WTC11 (cell line): ENCODE measurements at places on chromosomes 4 and X. TPM values are rescaled to one million over a fixed set of nuclear protein-coding genes. Genes with fewer than 3 reads are reported as not detected.

MAGEA8 gene
- total RNA-seq = not detected in 3 replicates

ERVMER34-1 gene
- total RNA-seq = 14.6 to 27.8 TPM (median 24.0 TPM) in 3 replicates

SSX3 gene
- total RNA-seq = 0.25 TPM in 1 of 3 replicates, not detected in the others

DNA sequence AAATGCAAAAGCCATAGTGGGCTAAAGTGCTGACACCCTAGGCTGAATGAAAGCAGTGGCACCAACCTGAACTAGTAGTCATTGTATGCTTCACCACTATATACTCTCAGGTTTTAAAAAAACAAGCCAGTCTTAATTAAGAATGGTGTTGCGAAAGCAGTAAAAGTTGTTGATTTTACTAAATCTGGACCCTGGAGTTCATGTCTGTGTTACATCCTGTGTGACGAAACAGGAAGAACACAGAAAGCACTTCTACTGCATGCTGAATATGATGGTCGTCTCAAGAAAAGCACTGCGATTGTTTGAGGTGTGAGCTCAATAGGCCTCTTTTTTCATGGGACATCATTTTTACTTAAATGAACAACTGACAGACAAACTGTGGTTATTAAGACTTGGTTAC is 24.2 kb upstream of the GDPD2 start:
- no peak overlapping the region for H3K4me3 ChIP-seq
- H3K36me3 ChIP-seq = peaks cover 36% of the 10 kb centered on the region
- no peaks in the 10 kb centered on the region for H3K4me1 ChIP-seq
- no peak overlapping the region for H3K27ac ChIP-seq
- DNase-seq = no peak

DNA sequence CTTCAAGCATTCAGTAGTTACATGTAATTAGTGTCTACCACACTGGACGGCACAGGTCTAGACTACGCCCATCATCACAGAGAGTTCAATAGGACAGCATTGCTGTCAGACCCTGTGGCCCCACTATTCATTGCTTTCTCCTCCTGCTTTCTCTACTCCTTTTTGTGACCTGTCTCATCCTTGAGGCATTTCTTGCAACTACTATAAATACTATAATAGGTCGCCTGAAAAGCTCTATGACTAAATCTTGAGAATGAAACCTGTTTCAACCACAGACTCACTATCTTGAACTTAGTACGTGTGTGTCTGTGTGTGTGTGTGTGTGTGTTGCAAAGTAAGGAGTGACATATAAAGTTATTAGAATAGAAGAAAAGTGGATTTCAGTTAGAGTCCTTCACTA is 252.9 kb upstream of the KLF3 start:
- H3K4me1 ChIP-seq = peaks cover 27% of the 10 kb centered on the region
- no peaks in the 10 kb centered on the region for H3K36me3 ChIP-seq
- no peak overlapping the region for H3K4me3 ChIP-seq
- DNase-seq = no peak
- H3K27me3 ChIP-seq = no peaks in the 10 kb centered on the region

- H3K27ac ChIP-seq = no peak overlapping the region
- H3K27me3 ChIP-seq = no peaks in the 10 kb centered on the region
- H3K4me1 ChIP-seq = 0 out of 2 replicates have a peak, but pooled peaks cover 7% of the 10 kb centered on the region
Observed at GRCh38 chr4:147535124-147535523, 54.2 kb downstream of the EDNRA start.

PHEX gene
- total RNA-seq = 0.02 to 0.04 TPM (median 0.02 TPM) in 3 replicates

DNA sequence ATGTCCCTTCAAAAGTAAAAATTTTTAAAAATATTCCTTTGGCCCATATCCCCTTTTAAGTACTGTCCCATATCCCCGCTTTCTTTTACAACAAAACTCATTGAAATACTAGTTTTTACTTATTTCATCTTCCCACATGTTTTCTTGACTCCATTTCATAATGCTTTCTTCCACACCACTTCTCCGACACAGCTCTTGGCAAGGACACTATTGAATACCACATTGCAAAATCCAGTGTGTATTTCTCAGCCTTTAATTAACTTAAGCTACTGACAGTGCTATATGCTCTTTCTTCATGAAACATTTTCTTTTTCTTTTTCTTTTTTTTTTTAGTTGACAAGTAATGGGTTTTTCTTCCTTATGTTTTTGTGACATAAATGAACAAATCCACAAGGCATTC is 28.8 kb downstream of the PRDM8 start:
- H3K27ac ChIP-seq = no peak overlapping the region
- no peak for DNase-seq
- no peaks in the 10 kb centered on the region for H3K36me3 ChIP-seq
- no peak overlapping the region for H3K4me3 ChIP-seq
- H3K4me1 ChIP-seq = no peaks in the 10 kb centered on the region
- H3K27me3 ChIP-seq = peaks cover 15% of the 10 kb centered on the region

ADGRL3 gene
- 8.7 to 9.8 TPM (median 9.7 TPM) in 3 replicates for total RNA-seq

TRO gene
- total RNA-seq = 39.6 to 51.0 TPM (median 41.6 TPM) in 3 replicates

GRCh38 chr4:37607018-37607417 is 79.2 kb downstream of the RELL1 start:
- H3K27ac ChIP-seq = no peak overlapping the region
- peaks cover 27% of the 10 kb centered on the region for H3K4me1 ChIP-seq
- H3K4me3 ChIP-seq = no peak overlapping the region
- no peak for DNase-seq
- H3K27me3 ChIP-seq = peaks cover 3% of the 10 kb centered on the region; the same call in 1 of the 2 replicates

FSTL5 gene
- 0.44 to 0.55 TPM (median 0.53 TPM) in 3 replicates for total RNA-seq

GRCh38 chr4:182748949-182749348 is 168.2 kb downstream of the DCTD start:
- no peak overlapping the region for H3K4me3 ChIP-seq
- H3K27me3 ChIP-seq = no peaks in the 10 kb centered on the region
- peaks cover 15% of the 10 kb centered on the region for H3K4me1 ChIP-seq
- no peak overlapping the region for H3K27ac ChIP-seq

- DNase-seq = no peak
- no peaks in the 10 kb centered on the region for H3K4me1 ChIP-seq
- H3K27ac ChIP-seq = no peak overlapping the region
- H3K36me3 ChIP-seq = no peaks in the 10 kb centered on the region
Observed at GRCh38 chr4:25638221-25638601, 17.4 kb upstream of the SLC34A2 start.

DNA sequence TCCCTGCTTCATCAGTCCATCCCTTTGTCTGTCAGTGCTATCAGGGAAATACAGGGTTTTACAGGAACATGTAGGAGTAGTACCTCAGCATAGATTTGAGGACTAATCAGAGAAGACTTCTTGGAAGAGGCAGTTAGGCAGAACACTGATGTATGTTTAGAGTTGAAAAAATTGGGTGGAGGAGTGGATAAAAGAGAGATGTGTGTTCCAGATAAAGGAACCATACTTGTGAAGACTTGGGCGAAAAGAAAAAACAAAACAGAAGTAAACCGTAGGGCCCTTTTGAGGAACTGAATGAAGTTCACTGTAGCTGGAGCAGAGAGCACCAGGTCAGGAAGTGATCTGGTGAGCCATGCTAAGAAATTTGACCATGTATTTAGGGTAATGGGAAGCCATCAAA is 32.3 kb downstream of the AFF1 start:
- no peak overlapping the region for H3K27ac ChIP-seq
- peaks cover 32% of the 10 kb centered on the region for H3K4me1 ChIP-seq
- H3K36me3 ChIP-seq = no peaks in the 10 kb centered on the region
- no peak overlapping the region for H3K4me3 ChIP-seq
- no peak for DNase-seq

DNA sequence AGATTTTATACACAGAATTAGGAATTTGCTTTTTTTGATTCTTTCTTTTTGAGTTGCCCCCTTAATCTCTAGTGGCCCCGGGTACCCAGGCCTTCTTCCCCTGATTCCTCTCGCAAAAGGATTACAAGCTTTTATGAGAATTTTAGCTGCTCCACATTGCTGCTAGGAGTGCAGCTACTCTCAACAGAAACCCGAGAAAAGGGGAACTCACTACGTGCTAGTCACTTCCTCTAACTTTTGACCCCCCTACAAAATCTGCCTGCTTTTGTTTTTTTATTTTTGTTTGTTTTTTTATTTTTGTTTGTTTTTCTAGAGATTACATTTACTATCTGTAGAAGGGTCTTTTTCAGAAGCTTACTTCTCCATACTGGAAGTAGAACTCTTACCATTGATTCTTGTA is 64.1 kb downstream of the ZNF81 start:
- H3K4me1 ChIP-seq = 0 out of 2 replicates have a peak, but pooled peaks cover 4% of the 10 kb centered on the region
- peaks cover 5% of the 10 kb centered on the region for H3K36me3 ChIP-seq
- no peak for DNase-seq
- H3K27me3 ChIP-seq = peaks cover 33% of the 10 kb centered on the region
- H3K4me3 ChIP-seq = no peak overlapping the region
- H3K27ac ChIP-seq = no peak overlapping the region

- no peaks in the 10 kb centered on the region for H3K27me3 ChIP-seq
- H3K4me3 ChIP-seq = no peak overlapping the region
- H3K36me3 ChIP-seq = no peaks in the 10 kb centered on the region
- H3K27ac ChIP-seq = no peak overlapping the region
Observed at GRCh38 chr4:3328814-3329663, 36.2 kb downstream of the RGS12 start.

AMOT gene
- total RNA-seq = 7.2 to 8.1 TPM (median 8.0 TPM) in 3 replicates

DNA sequence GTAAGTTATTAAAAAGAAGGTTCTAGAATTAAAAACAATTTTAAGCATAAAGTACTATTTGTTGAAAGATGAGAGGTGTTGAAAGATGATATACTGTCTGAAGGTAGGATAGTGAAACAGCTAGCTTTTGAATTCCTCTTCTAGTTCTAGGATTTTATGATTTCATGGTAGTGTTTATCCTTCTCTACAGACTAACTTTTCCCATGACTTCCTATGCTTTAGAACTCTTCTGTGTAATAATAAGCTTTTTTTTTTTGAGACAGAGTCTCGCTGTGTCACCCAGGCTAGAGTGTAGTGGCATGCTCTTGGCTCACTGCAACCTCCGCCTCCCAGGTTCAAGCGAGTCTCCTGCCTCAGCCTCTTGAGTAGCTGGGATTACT is 96.0 kb upstream of the NUDT6 start:
- no peak overlapping the region for H3K4me3 ChIP-seq
- DNase-seq = no peak
- H3K36me3 ChIP-seq = peaks cover 30% of the 10 kb centered on the region
- no peaks in the 10 kb centered on the region for H3K27me3 ChIP-seq

UNC5C gene
- total RNA-seq = 0.25 to 1.0 TPM (median 0.30 TPM) in 3 replicates

SLC10A4 gene
- total RNA-seq = 2.1 to 3.0 TPM (median 2.6 TPM) in 3 replicates

DNA sequence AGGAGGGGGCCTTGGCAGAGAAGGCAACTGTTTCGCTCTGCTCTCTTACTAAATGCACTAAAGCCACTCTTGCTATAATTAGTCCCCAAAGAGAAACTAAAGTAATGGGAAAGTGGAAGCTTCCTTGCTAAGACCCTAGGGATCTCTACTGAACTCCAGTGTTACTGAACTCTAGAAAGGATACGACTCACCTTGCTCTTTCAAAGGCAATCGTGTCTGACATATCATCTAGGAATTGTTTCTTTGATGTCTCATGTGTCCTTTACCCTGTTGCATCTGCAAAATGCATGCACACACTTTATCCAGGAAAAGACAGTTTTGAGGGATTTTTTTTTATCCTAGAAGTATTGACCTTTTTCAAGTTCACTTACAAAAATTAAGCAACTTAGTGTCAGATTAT is 148.1 kb upstream of the FAM9B start:
- no peak overlapping the region for H3K4me3 ChIP-seq
- no peak for DNase-seq
- no peak overlapping the region for H3K27ac ChIP-seq
- no peaks in the 10 kb centered on the region for H3K27me3 ChIP-seq

- peaks cover 10% of the 10 kb centered on the region for H3K4me1 ChIP-seq
- no peak overlapping the region for H3K4me3 ChIP-seq
- DNase-seq = no peak
- H3K27me3 ChIP-seq = peaks cover 7% of the 10 kb centered on the region; the same call in 1 of the 2 replicates
- H3K36me3 ChIP-seq = peaks cover 27% of the 10 kb centered on the region
Observed at GRCh38 chrX:135328421-135329005, 19.2 kb downstream of the ETDC start.

TRPC3 gene
- total RNA-seq = 0.21 to 0.30 TPM (median 0.26 TPM) in 3 replicates

- H3K27ac ChIP-seq = no peak within 1 kb of the TSS
- no peak within 1 kb of the TSS for H3K4me3 ChIP-seq
- peaks cover 41% of the 10 kb centered on the region for H3K4me1 ChIP-seq
- DNase-seq = no peak
- peaks cover 3% of the 10 kb centered on the region for H3K27me3 ChIP-seq
Observed at GRCh38 chrX:100643956-100644860, at the start of gene SRPX2. Gene SRPX2 (plus strand): TSS chrX:100644199. CDS start chrX:100646323, 2,124 bp downstream.

ETNPPL gene
- total RNA-seq = 0.66 to 2.0 TPM (median 1.5 TPM) in 3 replicates

GRCh38 chr4:30962939-30963338 is 242.8 kb downstream of the PCDH7 start:
- H3K27me3 ChIP-seq = no peaks in the 10 kb centered on the region
- DNase-seq = no peak
- no peak overlapping the region for H3K27ac ChIP-seq
- H3K4me1 ChIP-seq = no peaks in the 10 kb centered on the region
- no peaks in the 10 kb centered on the region for H3K36me3 ChIP-seq

- H3K36me3 ChIP-seq = no peaks in the 10 kb centered on the region
- H3K4me3 ChIP-seq = no peak overlapping the region
- DNase-seq = peak; percentile 24
- H3K4me1 ChIP-seq = peaks cover 7% of the 10 kb centered on the region
Observed at GRCh38 chr4:56861360-56861759, 39.9 kb upstream of the SPINK2 start.

DNA sequence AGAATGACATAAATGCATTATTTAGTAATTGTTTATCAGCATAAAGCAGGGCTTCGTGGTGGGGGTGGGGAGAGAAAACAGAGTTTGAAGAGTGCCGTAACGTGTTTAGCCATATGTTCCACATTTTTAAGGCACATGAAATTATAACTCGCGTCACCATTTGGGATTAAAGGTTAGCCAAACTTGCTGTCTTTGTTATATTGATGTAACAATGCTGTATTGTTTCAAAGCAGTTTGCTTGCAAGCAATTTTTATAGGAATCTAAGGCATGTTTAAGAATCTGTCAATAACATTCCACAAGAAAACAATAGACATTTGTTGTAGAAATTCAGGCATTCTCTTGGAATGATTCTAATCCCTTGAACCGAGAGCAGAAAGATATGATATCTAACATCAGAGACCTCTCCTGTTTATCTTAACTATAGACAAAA is 78.3 kb downstream of the CLDN22 start:
- no peak overlapping the region for H3K4me3 ChIP-seq
- peaks cover 53% of the 10 kb centered on the region for H3K4me1 ChIP-seq
- no peak for DNase-seq
- no peaks in the 10 kb centered on the region for H3K27me3 ChIP-seq

GRCh38 chrX:67726018-67726417 is 182.2 kb downstream of the AR start:
- H3K36me3 ChIP-seq = peaks cover 11% of the 10 kb centered on the region
- no peak overlapping the region for H3K4me3 ChIP-seq
- no peaks in the 10 kb centered on the region for H3K4me1 ChIP-seq
- no peak for DNase-seq
- H3K27me3 ChIP-seq = no peaks in the 10 kb centered on the region

GRPR gene
- total RNA-seq = 8.9 to 18.4 TPM (median 18.0 TPM) in 3 replicates

GRCh38 chrX:68299898-68300297 is 133.4 kb downstream of the OPHN1 start:
- no peak overlapping the region for H3K4me3 ChIP-seq
- no peaks in the 10 kb centered on the region for H3K27me3 ChIP-seq
- no peak for DNase-seq
- H3K36me3 ChIP-seq = no peaks in the 10 kb centered on the region
- H3K4me1 ChIP-seq = 0 out of 2 replicates have a peak, but pooled peaks cover 5% of the 10 kb centered on the region
- H3K27ac ChIP-seq = no peak overlapping the region

PABPC1L2A gene
- 0.39 to 1.1 TPM (median 0.83 TPM) in 3 replicates for total RNA-seq

- H3K4me3 ChIP-seq = no peak overlapping the region
- H3K27ac ChIP-seq = no peak overlapping the region
- no peaks in the 10 kb centered on the region for H3K4me1 ChIP-seq
- DNase-seq = no peak
- H3K36me3 ChIP-seq = peaks cover 7% of the 10 kb centered on the region
Observed at GRCh38 chr4:55904576-55904975, 44.2 kb upstream of the CEP135 start.
